ENCODE measurements at places on chromosomes 3 and 15. TPM values are rescaled to one million over a fixed set of nuclear protein-coding genes. Genes with fewer than 3 reads are reported as not detected.

SLC6A1 gene
- total RNA-seq = 1.2 TPM

EBLN2 gene
- total RNA-seq = 5.3 TPM

FILIP1L gene
- total RNA-seq = 30.0 TPM

SLC12A8 gene
- total RNA-seq = 1.5 TPM

A4GNT gene
- total RNA-seq = not detected

SNTN gene
- total RNA-seq = not detected

GABRR3 gene
- total RNA-seq = not detected

NSMCE3 gene
- total RNA-seq = 7.2 TPM

EFCC1 gene
- 0.66 TPM for total RNA-seq

CCR9 gene
- 0.09 TPM for total RNA-seq

P2RY14 gene
- 1.5 TPM for total RNA-seq

UNC13C gene
- 4.4 TPM for total RNA-seq

DUOX1 gene
- total RNA-seq = 0.04 TPM

IL17RB gene
- total RNA-seq = 0.93 TPM

TCF12 gene
- 116 TPM for total RNA-seq

GHRL gene
- 0.40 TPM for total RNA-seq

GOLIM4 gene
- 34.1 TPM for total RNA-seq

CDHR4 gene
- total RNA-seq = not detected

PLCH1 gene
- 0.44 TPM for total RNA-seq

STAB1 gene
- total RNA-seq = 58.4 TPM

ZBED2 gene
- not detected for total RNA-seq

HESX1 gene
- total RNA-seq = 1.4 TPM

CLDN1 gene
- total RNA-seq = 2.1 TPM

PKM gene
- 727 TPM for total RNA-seq

CAPN3 gene
- total RNA-seq = 207 TPM

TM6SF1 gene
- total RNA-seq = 33.9 TPM

PLAAT1 gene
- 24.3 TPM for total RNA-seq

TRPC1 gene
- 16.3 TPM for total RNA-seq

ARPP21 gene
- total RNA-seq = 116 TPM

CD96 gene
- 0.22 TPM for total RNA-seq

ZNF501 gene
- total RNA-seq = 8.6 TPM

TUSC7 gene
- not detected for total RNA-seq

CLEC3B gene
- 184 TPM for total RNA-seq

SMCO1 gene
- total RNA-seq = 1.6 TPM

VIPR1 gene
- total RNA-seq = 1.2 TPM

EEF1AKMT4 gene
- total RNA-seq = 1.6 TPM

AADACL2 gene
- not detected for total RNA-seq
